ENCODE measurements at places on chromosomes 3 and 15. TPM values are rescaled to one million over a fixed set of nuclear protein-coding genes. Genes with fewer than 3 reads are reported as not detected.

The CPEB1 gene
- 5.0 TPM for total RNA-seq

The ACKR2 gene
- total RNA-seq = 12.4 TPM

The OR5H1 gene
- not detected for total RNA-seq

GRCh38 chr15:100383302-100384107, 41.7 kb upstream of the ADAMTS17 start:
- no peak for DNase-seq

The PTH1R gene
- total RNA-seq = 32.3 TPM

The RASL12 gene
- 50.0 TPM for total RNA-seq

DNA sequence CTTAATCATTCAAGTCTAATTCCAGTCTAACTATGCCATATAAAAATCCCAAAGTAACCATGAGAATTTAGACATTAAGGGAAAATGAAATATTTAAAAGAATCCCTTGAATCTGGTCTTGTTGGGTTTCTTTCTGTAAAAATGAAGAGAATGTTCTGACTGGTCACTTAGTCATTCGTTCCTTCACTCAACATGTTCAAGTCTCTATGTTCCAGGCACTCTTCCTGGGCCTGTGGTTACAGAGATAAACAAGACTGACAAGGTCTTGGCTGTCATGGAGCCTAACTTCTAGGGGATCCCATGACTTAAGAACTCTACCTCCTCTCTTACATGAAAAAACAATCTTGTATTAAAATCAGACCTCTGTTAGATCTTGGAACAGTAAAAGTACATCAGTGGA, 638.6 kb upstream of the TBL1XR1 start:
- DNase-seq = no peak

The DMXL2 gene
- 77.2 TPM for total RNA-seq

GRCh38 chr3:152350139-152350538, 81.4 kb downstream of the MBNL1 start:
- DNase-seq = no peak

The SST gene
- total RNA-seq = not detected

- no peak for DNase-seq
These were observed 40.7 kb upstream of the ROBO1 start for GRCh38 chr3:79808515-79808914.

DNA sequence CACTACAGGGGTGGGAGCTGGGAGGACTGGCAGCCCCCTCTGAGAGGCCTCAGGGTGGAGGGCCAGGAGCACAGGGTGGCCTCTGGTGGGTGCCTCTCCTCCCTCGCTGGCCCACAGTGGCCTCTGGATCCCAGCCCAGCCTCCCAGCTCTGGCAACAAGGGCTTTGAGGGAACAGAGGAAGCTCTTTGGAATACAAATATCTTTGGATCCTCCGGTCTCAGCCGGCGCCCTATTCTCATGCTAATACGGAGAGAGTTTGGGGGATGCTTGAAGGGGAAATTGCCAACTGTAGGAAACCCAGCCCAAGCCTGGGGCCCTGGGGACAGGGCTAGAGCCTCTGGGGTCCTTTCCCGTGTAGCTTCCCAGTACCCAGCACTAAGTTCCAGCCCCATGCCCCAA, 33.4 kb upstream of the INSYN1 start:
- DNase-seq = no peak

Measured in omental fat pad (tissue), 4 donors.